ENCODE measurements at places on chromosomes 5 and 9. TPM values are rescaled to one million over a fixed set of nuclear protein-coding genes. Genes with fewer than 3 reads are reported as not detected.

- DNase-seq = peak; percentile 2
Measured at GRCh38 chr9:2991292-2991691, 147.4 kb upstream of the PUM3 start.

DNA sequence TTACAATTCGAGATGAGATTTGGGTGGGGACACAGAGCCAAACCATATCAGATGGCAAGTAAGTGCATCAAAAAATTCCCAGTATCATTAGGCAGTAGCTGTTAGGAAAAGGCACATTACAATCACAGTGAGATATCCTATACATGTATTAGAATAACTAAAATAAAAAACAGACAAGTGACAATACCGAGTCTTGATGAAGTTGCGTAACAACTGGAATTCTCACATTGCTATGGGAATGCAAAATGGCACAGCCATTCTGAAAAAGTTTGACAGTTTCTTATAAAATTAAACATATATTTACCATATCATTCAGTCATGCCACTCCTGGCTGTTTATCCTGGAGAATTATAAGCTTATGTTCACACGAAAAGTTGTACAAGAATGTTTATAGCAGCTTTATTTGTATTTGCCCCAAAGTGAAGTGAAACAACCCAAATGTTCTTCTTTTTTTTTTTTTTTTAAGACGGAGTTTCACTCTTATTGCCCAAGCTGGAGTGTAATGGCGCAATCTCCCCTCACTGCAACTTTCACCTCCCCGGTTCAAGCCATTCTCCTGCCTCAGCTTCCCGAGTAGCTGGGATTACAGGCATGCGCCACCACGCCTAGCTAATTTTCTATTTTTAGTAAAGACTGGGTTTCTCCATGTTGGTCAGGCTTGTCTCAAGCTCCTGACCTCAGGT is 93.1 kb upstream of the TLE1 start:
- DNase-seq = no peak

DNA sequence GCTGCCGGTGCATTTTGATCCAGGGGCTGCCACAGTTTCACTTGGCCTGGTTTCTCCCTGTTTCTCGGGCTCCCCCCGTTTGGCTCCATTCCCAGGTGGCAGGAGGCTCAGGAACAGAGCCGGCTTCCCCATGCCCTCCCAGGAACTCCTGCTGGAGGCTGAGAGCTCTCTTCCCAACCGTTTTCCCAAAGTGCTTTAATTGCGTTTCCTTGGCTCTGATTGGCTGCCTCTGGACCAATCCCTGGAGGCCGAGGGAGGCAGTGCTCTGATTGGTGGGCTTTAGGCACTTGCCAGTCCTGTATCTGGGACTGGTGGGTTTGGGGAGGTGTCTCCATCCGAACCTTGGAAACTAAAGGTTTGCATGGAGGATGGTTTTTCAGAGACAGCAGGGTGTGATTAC is 4.9 kb downstream of the TSPAN17 start:
- DNase-seq = no peak

- no peak for DNase-seq
Measured at GRCh38 chr9:107333363-107333762, 50.3 kb downstream of the RAD23B start.

GRCh38 chr5:77776554-77777206 is 541 bp upstream of the TBCA start:
- DNase-seq = no peak

GRCh38 chr9:96009690-96010472 is 134.4 kb downstream of the ERCC6L2 start:
- DNase-seq = no peak

- DNase-seq = no peak
Measured at GRCh38 chr5:149174847-149175234, 33.5 kb downstream of the ABLIM3 start.

DNA sequence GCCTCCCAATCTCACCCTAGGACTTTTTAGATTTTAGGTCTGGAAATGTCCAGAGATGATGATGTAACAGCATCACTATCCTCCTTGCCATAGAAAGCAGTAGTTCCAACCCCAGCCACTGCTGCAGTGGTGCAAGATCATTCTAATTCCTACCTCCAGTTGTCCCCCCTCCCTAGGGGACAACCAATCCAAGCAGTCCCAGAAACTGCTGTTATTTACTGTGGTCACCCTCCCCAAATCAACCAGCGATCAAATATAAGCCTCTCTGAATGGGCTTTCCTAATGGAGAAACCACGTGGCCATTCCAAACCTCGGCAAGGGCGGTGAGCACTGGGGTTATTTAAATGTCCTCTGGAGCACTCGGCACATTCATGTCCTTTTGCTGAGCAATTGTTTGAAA is 159.8 kb downstream of the SLF1 start:
- DNase-seq = no peak

DNA sequence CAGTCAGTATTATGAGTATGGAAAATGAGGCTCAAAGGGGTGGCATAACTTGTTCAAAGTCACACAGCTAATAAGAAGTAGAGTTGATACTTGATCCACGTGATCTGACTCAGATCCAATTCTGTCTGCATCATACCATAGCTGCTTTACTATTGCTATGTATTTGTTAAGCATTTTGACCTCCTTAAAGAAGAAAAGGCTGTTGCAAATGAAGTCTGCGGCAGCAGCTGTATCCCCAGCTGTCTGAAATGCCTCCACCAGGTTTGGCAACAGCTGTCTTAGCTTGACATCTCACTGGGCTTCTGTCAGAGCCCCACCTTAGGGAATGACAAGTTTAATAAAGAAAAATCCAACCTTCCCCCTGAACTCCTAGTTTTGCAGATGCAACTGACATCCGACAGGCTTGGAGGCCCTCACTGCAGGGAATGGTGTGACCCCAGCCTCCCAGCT is 75.6 kb upstream of the SLC44A1 start:
- no peak for DNase-seq

GRCh38 chr5:34749431-34749873 is 89.5 kb upstream of the TTC23L start:
- DNase-seq = no peak

GRCh38 chr5:61496860-61497259 is 164.8 kb downstream of the ZSWIM6 start:
- DNase-seq = no peak

GRCh38 chr9:106920701-106921283 is 57.8 kb downstream of the ZNF462 start:
- DNase-seq = peak; percentile 47

GRCh38 chr5:34008802-34009201 is 952 bp upstream of the AMACR start:
- peak; percentile 21 for DNase-seq

DNA sequence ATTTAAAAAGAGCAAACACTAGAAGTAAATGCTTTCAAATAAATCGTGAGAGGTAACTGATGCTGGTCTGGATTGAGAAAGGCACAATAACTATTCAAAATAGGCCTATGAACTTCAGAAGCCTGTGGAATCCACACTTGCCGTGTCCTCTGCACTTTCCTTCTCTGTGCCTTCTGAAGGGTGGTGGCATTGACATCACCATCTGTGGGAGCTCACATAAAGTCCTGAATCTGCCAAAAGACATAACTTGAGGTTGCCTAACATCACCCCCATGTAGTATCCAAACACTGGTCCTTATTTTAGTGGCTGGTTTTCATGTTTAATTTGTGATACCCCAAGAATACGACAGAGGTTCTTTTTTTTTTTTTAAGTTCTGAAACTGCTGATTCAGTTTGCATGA is 59.8 kb downstream of the IRF1 start:
- DNase-seq = no peak

DNA sequence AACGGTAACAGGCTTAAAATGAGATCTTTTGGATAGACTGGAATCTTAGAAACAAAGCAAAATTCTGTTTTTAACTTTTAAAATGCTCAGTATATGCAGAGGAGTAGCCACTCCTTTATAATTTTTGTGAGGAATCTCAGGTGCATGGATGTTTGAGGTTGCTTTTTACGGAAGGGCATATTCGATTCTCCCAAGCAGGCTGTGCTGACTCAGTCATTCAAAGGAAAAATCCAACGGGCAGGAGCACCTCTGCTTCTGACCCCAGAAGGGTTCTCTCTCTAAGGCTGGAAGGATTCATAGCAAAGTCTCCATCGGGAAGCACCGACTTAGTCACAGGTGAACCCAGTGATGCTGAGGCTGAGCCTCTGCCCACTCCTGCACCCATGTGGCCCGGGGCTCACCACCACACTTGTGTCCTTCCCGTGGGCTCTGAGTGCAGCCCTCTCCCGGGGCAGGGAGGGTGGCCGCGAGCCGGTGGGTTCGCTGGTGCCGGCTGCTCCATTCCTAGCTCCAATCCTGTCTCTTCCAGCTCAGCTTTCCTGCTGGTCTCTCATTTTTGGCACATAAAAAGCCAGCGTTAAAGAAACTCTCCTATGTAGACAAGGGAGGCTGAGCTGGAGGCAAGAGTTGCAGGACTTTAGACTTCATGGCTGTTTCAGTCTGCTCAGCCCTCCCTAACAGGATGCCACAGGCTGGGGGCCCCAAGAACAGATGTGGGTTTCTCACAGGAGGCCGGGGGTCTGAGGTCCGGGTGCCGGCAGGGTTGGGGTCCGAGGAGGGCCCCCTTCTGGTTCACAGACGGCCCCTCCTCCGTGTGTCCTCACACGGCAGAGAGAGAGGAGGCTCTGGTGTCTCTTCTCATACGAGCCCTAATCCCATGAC is 135.6 kb upstream of the LPCAT1 start:
- no peak for DNase-seq

HRCT1 gene
- total RNA-seq = 4.1 TPM

LECT2 gene
- not detected for total RNA-seq

FANCG gene
- total RNA-seq = 51.1 TPM

LRRC14B gene
- total RNA-seq = not detected

MTREX gene
- 24.0 TPM for total RNA-seq

ADAMTS2 gene
- total RNA-seq = not detected

HNRNPA0 gene
- total RNA-seq = 16.0 TPM

NMUR2 gene
- 20.6 TPM for total RNA-seq

GARIN3 gene
- not detected for total RNA-seq

GALNT12 gene
- total RNA-seq = 39.1 TPM

C8G gene
- total RNA-seq = 0.71 TPM
